ENCODE measurements at places on chromosomes 7 and 10. TPM values are rescaled to one million over a fixed set of nuclear protein-coding genes. Genes with fewer than 3 reads are reported as not detected.
A peak's percentile ranks its signal among the peaks of the same experiment; 100 is the strongest.

HECW1 gene
- 0.17 TPM for total RNA-seq

CTAGE8 gene
- total RNA-seq = 4.3 TPM

GPR26 gene
- not detected for total RNA-seq

IGFBP1 gene
- total RNA-seq = 3.3 TPM

PRR15 gene
- total RNA-seq = 76.1 TPM

DNA sequence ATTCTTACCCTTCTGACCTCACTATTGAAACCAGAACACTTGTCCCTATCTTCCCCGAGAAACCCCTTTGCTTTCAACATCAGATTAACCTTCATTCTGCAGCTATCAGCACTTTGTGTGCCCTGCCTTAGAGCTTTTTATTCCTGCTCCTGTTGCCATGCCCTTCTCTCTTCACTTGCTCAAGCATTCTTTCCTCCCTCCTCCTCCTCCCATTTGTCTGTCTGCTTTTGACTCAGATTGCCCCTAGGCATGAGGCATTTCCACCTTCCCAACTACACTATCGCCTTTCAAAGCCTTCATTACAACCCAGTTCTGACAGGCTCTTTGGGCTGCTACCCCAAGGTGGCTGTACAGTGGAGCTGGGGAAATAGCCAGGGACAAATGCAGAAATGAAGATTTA lies 143.3 kb downstream of the SLC25A13 start:
- no peak for DNase-seq

GRCh38 chr10:73244866-73245477 lies 2.1 kb downstream of the DNAJC9 start:
- no peak for DNase-seq

- DNase-seq = peak; percentile 56
Observed at GRCh38 chr7:102279537-102280400, 6.9 kb upstream of the SH2B2 start.

DNA sequence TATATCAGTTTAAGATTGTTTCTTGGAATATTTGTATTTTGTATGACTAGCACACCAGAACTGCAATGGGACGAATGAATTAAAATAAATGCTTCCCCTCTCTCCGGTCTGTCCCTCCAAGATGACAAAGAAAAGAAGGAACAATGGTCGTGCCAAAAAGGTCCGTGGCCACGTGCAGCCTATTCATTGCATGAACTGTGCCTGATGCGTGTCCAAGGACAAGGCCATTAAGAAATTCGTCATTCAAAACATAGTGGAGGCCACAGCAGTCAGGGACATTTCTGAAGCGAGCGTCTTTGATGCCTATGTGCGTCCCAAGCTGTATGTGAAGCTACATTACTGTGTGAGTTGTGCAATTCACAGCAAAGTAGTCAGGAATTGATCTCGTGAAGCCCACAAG lies 17.2 kb upstream of the PAPSS2 start:
- no peak for DNase-seq

DNA sequence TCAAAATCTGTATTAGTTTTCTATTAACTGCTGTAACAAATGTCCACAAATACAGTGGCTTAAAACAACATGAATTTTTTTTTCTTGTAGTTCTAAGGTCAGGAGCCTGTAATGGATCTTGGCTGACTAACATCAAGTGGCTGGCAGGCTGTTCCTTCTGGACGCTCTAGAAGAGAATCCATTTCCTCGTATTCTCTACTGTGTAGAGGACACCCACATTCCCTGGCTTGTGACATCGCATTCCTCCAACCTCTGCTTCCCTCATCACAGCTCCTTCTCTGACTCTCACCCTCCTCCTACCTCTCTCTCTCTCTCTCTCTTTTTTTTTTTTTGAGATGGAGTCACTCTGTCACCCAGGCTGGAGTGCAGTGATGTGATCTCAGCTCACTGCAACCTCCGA lies 4.8 kb upstream of the CALHM1 start:
- DNase-seq = no peak

GRCh38 chr10:5547931-5548660 lies 23.3 kb downstream of the CALML3 start:
- peak; percentile 86 for DNase-seq

GRCh38 chr7:87574630-87575029 lies 26.1 kb downstream of the ABCB1 start:
- no peak for DNase-seq
